Fibroblast of skin of right biceps (primary cell): ENCODE measurements at places on chromosomes 11 and 22.

DNA sequence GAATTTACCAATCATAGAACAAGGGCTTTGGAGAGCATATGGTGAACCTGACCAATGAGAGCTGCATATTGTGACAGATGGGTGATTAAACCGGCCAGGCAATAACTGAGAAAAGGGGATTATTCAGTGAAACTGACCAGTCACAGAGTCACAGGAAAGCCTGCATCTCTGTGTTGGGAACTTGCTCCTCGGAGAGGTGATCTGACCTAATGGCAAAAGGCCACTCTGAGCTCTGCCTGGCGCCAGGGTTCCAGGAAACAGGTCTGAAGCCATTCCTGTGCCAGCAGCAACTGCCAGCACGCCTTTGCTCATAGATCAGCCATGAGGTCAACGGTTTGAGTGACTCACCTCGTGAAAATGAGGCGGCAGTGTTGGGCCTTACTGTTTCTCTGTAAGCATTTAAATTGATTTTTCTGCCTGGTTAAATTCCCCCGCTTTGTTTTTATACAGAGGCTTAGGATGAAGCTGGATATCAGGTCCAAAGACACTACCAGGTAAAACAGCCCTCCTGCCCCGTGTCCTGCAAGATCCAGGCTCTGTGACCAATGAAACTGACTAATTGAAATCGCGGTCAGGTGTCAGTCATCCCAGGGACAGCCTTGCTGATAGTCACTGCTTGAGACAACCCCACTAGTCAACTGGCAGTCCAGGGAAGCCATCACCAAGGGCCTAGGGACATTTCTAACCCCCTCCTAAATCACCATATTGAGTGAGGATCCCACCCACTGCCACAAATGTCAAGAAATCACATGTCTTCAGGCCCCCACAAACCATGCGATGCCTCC is 35.8 kb upstream of the MYOD1 start:
- DNase-seq, result peak; percentile 43

DNA sequence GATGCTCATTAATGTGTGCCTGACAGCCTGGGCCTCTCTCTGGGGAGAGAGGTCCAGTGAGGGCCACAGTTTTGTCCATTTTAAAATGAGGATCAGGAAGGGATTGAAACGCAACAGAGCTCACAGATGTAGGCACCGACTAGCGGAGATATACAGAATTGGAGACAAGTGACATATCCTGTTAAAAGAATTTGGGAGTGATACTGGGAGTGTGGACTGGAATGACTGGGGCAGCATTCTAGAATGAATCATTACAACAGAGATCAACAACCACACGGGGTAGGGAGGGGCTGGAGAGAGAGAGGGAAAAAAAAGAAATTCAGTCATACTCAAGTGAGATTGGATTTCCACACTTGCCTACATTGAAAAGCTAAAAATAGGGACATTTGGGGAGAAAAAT is 2.5 kb upstream of the NCAM1 start:
- peak; percentile 70 for DNase-seq

DNA sequence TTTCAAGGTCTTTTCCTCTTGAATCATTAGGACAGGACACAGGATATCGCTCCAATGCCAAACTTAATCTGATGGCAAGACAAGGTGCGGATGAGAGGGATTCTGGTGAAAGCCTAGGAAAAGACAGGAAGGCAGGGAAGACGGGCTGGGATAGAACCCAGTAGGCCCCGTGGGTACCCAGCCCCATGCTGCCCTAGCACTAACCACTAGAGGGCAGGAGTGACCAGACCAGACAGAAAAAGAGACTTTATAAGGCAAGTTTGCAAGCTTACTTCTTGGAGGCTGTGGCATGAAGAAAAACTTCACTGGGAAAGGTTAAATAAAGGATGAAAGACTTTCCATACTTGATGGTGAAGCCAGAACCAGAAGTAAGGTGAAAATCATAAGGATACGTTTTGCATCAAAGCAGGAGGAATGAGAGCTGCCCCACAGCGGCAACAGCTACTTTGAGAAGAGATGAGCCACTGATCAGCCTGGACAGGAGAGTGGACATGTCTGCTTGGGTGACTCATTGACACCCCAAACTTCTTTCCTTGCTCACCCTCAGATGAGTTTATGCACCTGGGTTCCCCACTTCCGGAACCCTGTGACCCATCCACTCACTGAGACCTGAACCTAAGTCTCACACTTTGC is 39.8 kb downstream of the SYN3 start:
- peak; percentile 39 for DNase-seq

- no peak for DNase-seq
Measured at GRCh38 chr22:40236131-40236665, 58.5 kb downstream of the TNRC6B start.

DNA sequence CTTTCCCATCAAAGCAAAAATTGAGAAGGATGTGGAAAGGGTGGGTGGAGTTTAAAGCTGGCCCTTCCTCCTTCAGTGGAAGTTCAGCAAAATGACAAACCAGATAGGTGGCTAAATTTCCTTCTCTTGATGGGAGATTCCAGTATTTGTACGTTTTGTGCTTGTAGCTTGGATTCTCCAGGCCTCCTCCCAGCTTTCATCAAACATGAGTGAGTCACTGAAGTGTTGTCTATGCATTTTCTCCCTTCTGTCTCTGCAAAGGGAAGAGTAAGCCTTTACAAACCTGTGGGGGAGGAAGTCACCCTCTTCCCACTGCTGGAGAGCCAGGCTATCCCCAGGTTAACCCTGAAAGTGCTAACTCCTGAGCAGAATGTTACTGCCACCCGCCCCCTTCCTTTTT is 6.4 kb downstream of the MARK2 start:
- peak; percentile 82 for DNase-seq

- DNase-seq, result no peak
Measured at GRCh38 chr22:49349181-49349835, 478.4 kb downstream of the BRD1 start.
